Central memory CD4-positive, alpha-beta T cell (primary cell): ENCODE measurements at places on chromosomes 3 and 15.

DNA sequence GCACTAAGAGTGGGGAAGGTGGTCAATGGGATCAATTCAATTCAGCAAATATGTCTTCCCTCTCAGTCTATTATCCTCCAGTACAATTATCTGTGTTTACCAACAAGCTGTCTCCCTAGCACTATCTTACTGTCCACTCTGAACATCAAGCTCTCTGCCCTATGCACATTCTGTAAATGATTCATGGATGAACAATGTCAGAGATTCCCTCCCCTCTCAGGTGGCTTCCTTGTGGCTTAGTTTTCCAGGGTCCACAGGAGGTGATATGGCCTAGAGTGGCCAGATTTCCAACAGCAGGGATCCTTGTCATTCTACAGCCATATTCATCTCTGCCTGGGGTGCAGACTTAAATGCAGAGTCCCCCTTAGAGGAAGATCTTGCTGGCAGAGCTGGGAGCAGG is 225.1 kb downstream of the UACA start:
- no peak for DNase-seq

DNA sequence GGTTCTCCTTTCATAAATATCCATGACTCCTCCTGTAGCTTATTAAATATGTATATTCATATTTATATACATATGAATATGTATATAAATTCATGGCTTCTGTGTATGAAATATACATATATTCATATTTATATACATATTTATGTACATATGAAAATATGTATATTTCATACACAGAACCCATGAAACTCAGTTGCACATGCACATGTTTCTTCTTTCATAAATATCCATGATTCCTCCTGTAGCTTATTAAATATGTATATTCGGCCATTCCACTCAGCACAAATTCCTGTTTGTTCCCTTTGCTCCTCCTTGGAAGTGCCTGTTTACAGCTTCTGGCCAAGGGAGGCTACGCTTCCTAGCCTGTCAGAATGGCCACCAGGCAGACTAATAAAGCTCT is 221.6 kb downstream of the IL5RA start:
- DNase-seq, result no peak

DNA sequence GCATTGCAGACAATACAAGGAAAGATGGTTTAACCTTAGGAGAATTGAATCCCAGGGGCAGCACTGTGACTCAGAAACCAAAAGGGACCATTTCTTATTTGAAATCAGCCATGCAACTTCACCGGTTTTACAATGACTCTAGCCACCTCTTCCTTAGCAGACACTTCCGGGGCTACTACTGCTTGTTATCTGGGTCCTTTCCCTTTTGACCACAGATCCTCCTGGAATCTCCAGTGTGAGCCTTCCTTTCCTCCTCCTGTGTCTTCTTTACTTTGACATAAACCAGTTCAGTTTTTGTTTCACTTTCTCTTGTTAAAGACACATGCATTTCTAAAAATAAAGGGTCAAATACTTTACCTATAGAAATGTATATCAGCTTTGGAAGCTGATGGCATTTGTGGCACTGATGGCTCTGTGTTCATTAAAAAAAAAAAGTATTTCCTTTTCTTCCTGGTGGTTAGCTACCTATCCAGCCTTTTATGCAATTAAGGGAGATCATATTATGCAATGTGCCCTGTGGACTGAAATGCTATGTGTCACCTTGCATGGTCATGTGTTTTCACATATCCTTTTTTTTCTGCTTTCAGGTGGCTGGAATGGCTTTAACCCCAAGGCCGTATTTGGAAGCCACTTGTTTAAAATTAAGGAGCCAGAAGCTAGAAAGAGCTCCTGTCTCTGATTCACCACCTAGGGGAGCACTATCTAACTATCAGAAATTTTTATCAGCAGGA is 296.2 kb downstream of the CHL1 start:
- no peak for DNase-seq

DNA sequence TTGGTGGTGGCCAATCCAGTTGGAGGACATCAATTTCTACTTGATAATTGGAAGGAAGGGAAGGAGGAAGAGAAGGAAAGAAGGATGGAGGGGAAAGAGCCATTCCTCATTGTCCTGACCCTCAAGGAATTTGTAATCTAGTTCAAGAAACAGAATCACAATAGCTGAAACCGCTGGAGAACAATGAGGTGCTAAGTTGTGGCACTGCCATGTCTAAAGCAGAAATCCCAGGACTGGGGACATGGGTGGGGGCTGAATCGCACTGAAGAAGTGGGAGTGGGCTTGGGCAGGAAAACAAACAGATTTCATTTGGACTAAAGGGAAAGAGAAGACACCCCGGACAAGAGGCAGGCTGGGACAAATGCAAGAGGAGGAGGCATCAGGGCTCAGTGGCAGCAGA is 183.6 kb downstream of the UACA start:
- no peak for DNase-seq

DNA sequence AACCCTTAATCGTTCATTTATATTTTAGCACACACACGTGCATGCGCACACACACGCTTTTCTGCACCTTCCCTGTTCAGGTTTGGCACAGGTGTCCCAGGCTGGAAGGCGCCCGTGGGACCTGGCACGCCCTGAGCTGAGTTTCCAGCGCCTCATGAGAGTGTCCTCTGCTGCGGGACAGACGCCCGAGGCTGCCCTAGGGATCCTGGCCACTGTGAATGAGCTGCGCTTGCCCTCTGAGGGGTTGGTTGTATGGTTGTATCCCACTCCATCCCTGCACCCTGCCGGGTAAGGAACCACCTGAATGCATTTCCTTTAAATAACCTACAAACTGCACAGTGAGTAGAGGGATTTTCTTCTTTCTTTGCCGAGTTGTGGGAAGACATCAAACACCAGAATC is 12.2 kb upstream of the MEX3B start:
- DNase-seq, result no peak

- DNase-seq, result no peak
These were observed 45.6 kb downstream of the WNT5A start for GRCh38 chr3:55441499-55441898.

DNA sequence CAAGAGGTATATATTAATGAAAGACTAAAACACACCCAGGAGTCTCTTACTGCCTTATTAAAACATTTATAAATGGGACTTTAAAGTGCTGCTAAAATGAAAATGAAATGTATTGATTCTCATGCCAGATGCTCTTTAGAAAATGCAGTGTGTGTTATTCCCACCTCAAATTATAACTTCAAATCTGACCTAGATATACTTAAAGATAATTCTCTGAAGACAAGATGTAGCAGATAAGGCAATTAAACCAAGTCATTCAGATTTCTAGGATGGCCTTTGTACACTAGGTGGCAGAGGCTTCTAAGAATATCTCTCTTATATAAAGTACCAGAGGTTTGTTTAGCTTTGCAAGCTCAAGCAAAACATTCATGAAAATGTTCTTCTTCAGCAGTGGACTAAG is 26.9 kb upstream of the GOLGA8B start:
- no peak for DNase-seq

DNA sequence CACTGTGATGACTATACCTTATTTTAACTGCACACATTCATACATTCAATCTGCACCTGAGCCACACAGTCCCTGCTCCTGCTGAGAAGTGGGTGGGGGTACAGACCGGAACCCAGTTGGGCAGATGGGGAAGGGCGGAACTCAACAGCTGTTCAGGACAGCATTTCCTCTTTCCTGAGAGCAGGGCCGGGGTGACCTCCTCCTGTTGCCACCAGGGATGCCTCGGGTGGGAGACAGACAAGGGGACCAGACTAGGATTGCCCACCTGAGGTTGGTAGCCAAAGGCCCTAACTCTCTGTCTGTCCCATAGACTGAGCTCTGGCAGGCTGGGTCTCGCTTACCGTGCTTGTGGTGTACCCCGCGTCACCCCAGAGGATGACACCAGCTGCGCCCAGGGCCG is 3.9 kb downstream of the HYAL2 start:
- no peak for DNase-seq
